GM12878 (cell line): ENCODE measurements at places on chromosomes 2 and 18.

- H3K27me3 ChIP-seq = no peaks in the 10 kb centered on the region
- no peak overlapping the region for H3K27ac ChIP-seq
- H3K4me3 ChIP-seq = no peak overlapping the region
- no peak for DNase-seq
- no peaks in the 10 kb centered on the region for H3K36me3 ChIP-seq
Observed at GRCh38 chr2:8663997-8664396, 17.9 kb upstream of the ID2 start.

DNA sequence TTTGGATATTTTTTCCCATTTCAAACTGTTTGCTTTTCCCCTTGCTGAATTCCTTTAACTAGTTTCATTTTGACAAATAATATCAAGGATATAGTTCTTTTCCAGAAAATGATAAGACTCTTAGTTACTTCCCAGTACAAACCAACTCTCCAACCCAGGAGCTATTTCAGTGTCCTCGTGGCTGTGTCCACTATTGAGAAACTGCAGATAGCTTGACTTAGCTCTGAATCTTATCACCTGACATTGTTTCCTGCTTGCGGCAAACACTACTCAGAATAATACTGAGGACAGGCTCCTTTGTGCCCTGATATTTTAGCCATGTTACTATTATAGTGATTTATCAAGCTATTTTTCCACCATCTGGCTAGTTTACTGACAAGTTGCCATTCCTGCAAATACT is 74.6 kb downstream of the KLF7 start:
- 0 out of 2 replicates have a peak, but pooled peaks cover 4% of the 10 kb centered on the region for H3K36me3 ChIP-seq
- no peak overlapping the region for H3K27ac ChIP-seq
- H3K4me1 ChIP-seq = peaks cover 9% of the 10 kb centered on the region; the same call in 1 of the 2 replicates
- H3K4me3 ChIP-seq = no peak overlapping the region
- DNase-seq = no peak

- no peaks in the 10 kb centered on the region for H3K27me3 ChIP-seq
- H3K36me3 ChIP-seq = no peaks in the 10 kb centered on the region
- peak overlapping the region; percentile 80 for H3K27ac ChIP-seq
- DNase-seq = no peak
- H3K4me3 ChIP-seq = peak overlapping the region; percentile 57
Observed at GRCh38 chr18:3603421-3604234, 153.7 kb downstream of the TGIF1 start.

- H3K27ac ChIP-seq = peak overlapping the region; percentile 82
- peaks cover 23% of the 10 kb centered on the region for H3K4me1 ChIP-seq
- H3K36me3 ChIP-seq = no peaks in the 10 kb centered on the region; the same call in 1 of the 2 replicates
- H3K27me3 ChIP-seq = no peaks in the 10 kb centered on the region
Observed at GRCh38 chr18:11004294-11004693, 145.1 kb downstream of the PIEZO2 start.

DNA sequence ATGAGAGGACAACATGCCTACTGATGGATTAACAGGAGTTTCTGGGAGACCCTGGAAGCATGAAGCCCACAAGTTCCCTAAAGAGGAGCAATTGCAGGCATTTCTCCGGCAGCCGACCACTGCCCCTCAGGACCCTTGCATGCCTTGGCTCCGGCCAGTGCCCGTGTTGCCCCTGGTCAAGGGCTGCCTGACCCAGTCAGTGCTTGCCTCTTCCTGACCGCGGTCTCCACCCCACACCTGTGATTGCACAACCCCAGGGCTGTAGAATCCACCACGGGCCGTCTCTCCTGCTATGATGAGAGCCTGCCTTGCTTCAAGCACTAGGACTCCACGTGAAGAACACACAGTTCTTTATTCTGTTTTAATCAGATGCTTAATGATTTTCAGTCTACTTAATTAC is 127.5 kb downstream of the GLI2 start:
- H3K4me3 ChIP-seq = no peak overlapping the region
- H3K27ac ChIP-seq = no peak overlapping the region
- no peaks in the 10 kb centered on the region for H3K36me3 ChIP-seq
- H3K4me1 ChIP-seq = no peaks in the 10 kb centered on the region
- H3K27me3 ChIP-seq = peaks cover 3% of the 10 kb centered on the region
- DNase-seq = no peak

GRCh38 chr2:46615986-46616485 is 136.7 kb downstream of the TMEM247 start:
- H3K4me3 ChIP-seq = peak overlapping the region; percentile 86
- H3K27me3 ChIP-seq = no peaks in the 10 kb centered on the region
- DNase-seq = no peak
- H3K27ac ChIP-seq = peak overlapping the region; percentile 77
